ENCODE measurements at places on chromosomes 1 and 21. TPM values are rescaled to one million over a fixed set of nuclear protein-coding genes. Genes with fewer than 3 reads are reported as not detected.

- no peaks in the 10 kb centered on the region for H3K4me1 ChIP-seq
- no peak overlapping the region for H3K4me3 ChIP-seq
- no peaks in the 10 kb centered on the region for H3K36me3 ChIP-seq
- DNase-seq = no peak
These were observed 640.5 kb downstream of the PLPP3 start for GRCh38 chr1:55938861-55939260.

- no peak for DNase-seq
- H3K36me3 ChIP-seq = no peaks in the 10 kb centered on the region
- no peak overlapping the region for H3K4me3 ChIP-seq
These were observed 253.0 kb upstream of the HOOK1 start for GRCh38 chr1:59561796-59562195.

FCGR1A gene
- total RNA-seq = not detected

RIPPLY3 gene
- total RNA-seq = not detected

CR1 gene
- total RNA-seq = under 0.01 TPM

GRCh38 chr21:31688603-31689368, 29.3 kb downstream of the SOD1 start:
- no peak overlapping the region for H3K27ac ChIP-seq
- H3K4me3 ChIP-seq = no peak overlapping the region
- H3K36me3 ChIP-seq = peaks cover 88% of the 10 kb centered on the region
- no peak for DNase-seq
- H3K4me1 ChIP-seq = no peaks in the 10 kb centered on the region

DNA sequence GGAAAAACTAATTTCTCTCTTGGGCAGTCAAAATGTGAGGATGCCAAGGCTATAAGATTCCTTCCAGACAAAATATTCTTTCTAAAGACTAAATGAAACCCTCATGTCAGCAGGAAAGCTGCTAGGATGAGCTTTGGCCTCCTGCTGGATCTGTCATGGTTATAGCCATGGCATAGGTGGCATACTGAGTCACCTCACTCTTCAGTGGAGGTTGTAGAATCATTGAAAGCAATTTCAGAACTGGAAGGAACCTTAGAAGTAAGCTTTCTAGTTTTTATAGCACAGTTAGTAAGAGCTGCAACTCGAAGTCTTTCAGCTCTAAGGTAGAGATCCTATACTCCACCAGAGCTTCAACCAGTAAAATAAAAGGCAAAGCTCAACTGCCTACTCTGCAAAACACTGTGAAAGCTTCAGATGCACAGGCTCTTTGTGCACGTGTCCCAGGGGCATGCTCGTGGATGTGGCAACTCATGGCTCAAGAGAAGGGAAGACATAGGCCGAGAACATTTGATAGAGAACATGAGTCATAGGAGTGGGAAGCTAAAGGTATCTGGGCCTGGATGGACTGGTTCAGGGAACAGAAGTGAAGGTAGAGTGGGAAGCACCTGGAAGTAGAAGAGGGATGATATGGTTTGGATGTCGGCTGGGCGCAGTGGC, 5.8 kb downstream of the AVPR1B start:
- H3K36me3 ChIP-seq = no peaks in the 10 kb centered on the region
- H3K27ac ChIP-seq = no peak overlapping the region
- peaks cover 36% of the 10 kb centered on the region for H3K27me3 ChIP-seq
- H3K4me1 ChIP-seq = no peaks in the 10 kb centered on the region
- DNase-seq = peak; percentile 56

DNA sequence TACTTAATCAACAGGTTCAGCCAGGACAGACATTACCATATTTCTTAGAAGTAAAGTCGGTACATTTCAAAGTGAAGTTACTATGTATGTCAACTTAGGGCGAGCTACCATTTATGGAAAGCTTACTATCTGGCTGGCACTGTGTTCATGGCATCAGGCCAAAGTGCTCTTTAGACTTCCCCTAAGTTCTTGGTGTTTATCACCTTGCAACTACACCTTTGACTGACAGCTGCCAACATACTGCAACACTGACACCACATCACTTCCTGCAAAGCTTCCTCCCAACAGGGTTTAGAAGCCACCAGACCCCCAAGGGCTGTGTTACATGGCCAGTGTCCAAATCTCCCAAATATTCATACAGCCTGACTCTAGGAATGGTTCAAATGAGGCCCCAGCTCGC, 61.0 kb downstream of the TIAM1 start:
- no peaks in the 10 kb centered on the region for H3K27me3 ChIP-seq
- H3K4me3 ChIP-seq = no peak overlapping the region
- no peaks in the 10 kb centered on the region for H3K36me3 ChIP-seq
- no peak for DNase-seq
- peaks cover 33% of the 10 kb centered on the region for H3K4me1 ChIP-seq

- DNase-seq = no peak
- H3K4me1 ChIP-seq = peaks cover 6% of the 10 kb centered on the region
- H3K36me3 ChIP-seq = no peaks in the 10 kb centered on the region
- no peak overlapping the region for H3K27ac ChIP-seq
- no peak overlapping the region for H3K4me3 ChIP-seq
These were observed 5.2 kb upstream of the TARBP1 start for GRCh38 chr1:234484218-234484617.

SLC16A4 gene
- total RNA-seq = 76.0 TPM

RPRD2 gene
- total RNA-seq = 13.3 TPM

F13B gene
- total RNA-seq = under 0.01 TPM

Measured in osteoblast (primary cell).